ENCODE measurements at places on chromosomes 11 and 22. TPM values are rescaled to one million over a fixed set of nuclear protein-coding genes. Genes with fewer than 3 reads are reported as not detected.
A peak's percentile ranks its signal among the peaks of the same experiment; 100 is the strongest.

DNA sequence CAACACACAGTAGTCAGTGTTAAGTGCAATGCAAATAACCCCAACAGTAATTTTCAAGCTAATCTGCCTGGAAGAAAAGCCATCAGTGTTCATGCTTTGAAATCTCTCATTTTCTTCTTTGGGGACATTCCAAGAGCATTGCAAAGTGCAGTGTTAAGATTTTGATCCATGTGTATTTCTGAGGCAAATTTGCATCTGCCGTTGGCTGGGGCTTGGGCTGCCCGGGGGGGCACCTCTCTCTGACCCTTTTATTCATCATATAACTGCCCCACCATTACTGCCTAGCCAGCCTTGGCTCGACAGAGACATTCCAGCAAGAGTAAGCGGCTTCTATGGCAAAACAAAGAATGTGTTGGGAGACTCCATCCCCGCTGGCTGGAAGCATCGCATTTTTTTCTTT lies 483.5 kb downstream of the BRD1 start:
- H3K27ac ChIP-seq = no peak overlapping the region

- H3K4me3 ChIP-seq = no peak overlapping the region
- H3K36me3 ChIP-seq = no peaks in the 10 kb centered on the region
- no peaks in the 10 kb centered on the region for H3K27me3 ChIP-seq
- no peak for DNase-seq
- H3K4me1 ChIP-seq = peaks cover 4% of the 10 kb centered on the region
These were observed 132.4 kb upstream of the ZC3H12C start for GRCh38 chr11:109960831-109961230.

GRCh38 chr11:116601814-116602636 lies 170.8 kb downstream of the BUD13 start:
- H3K27me3 ChIP-seq = no peaks in the 10 kb centered on the region
- no peak for DNase-seq
- no peak overlapping the region for H3K4me3 ChIP-seq
- no peak overlapping the region for H3K27ac ChIP-seq
- no peaks in the 10 kb centered on the region for H3K4me1 ChIP-seq
- no peaks in the 10 kb centered on the region for H3K36me3 ChIP-seq

DNA sequence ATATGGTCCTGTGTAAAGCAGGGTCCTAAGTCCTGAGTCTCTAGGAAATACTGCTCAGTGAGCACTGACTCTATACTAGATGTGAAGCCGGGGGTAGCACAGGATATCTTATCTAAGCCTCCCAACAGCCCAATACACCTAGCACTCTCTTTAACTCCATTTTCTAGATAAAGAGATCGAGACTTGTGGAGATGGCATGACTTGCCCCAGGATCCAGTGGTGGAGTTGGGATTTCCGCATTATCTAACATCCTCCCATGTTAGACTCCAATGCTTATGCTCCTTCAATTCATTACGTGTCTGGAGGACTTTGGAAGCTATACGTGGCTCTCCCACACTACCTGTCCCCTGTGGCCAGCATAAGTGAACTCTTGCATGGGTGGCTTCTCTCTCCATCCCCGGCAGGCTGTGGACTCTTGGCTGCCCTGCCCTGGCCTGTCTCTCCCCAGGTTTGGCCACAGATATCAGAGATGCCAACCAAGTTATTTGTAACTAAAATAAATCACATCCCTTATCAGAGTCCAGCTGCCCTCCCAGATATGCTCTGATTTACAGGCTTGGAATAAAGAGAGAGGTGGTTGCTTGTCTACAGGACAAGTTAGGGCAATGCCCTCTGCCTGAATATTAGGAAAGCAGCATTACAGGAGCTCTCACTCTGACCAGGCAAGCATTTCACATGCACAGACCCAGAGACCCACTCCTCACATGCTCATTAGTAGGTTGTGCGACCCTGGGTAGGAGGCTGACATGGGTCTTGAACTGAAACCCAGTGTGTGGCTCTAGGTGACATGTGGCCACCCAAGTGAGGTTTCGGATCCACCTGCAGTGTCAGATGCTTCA lies 4.5 kb downstream of the CD44 start:
- H3K4me3 ChIP-seq = peak overlapping the region; percentile 61
- H3K4me1 ChIP-seq = peaks cover 76% of the 10 kb centered on the region
- peaks cover 34% of the 10 kb centered on the region for H3K36me3 ChIP-seq
- H3K27ac ChIP-seq = peak overlapping the region; percentile 91
- H3K27me3 ChIP-seq = no peaks in the 10 kb centered on the region
- DNase-seq = no peak

DNA sequence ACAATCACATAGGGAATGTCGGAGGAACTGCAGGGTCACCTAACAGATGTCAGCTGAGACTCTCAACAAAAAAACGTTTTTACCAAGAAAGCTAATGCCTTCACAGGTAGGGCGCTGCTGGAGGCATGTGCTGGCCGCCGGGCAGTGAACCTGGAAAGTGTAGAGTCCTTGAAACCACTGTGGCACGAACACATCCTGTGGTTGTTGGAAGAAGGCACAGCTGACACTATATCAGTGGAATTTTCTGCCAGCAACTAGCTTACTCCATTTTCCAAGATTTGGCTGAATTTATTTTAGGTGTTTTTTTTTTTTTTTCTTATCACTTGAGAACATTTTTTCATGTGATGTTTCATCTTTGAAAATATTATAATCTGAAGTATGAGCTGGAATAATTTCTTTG lies 14.2 kb downstream of the TRMU start:
- H3K36me3 ChIP-seq = peaks cover 37% of the 10 kb centered on the region
- no peak overlapping the region for H3K4me3 ChIP-seq
- DNase-seq = no peak
- H3K4me1 ChIP-seq = no peaks in the 10 kb centered on the region
- H3K27me3 ChIP-seq = no peaks in the 10 kb centered on the region

GRCh38 chr22:42866100-42866499 lies 9.0 kb upstream of the ARFGAP3 start:
- no peak for DNase-seq
- H3K27me3 ChIP-seq = no peaks in the 10 kb centered on the region
- H3K27ac ChIP-seq = no peak overlapping the region
- H3K4me1 ChIP-seq = no peaks in the 10 kb centered on the region

DNA sequence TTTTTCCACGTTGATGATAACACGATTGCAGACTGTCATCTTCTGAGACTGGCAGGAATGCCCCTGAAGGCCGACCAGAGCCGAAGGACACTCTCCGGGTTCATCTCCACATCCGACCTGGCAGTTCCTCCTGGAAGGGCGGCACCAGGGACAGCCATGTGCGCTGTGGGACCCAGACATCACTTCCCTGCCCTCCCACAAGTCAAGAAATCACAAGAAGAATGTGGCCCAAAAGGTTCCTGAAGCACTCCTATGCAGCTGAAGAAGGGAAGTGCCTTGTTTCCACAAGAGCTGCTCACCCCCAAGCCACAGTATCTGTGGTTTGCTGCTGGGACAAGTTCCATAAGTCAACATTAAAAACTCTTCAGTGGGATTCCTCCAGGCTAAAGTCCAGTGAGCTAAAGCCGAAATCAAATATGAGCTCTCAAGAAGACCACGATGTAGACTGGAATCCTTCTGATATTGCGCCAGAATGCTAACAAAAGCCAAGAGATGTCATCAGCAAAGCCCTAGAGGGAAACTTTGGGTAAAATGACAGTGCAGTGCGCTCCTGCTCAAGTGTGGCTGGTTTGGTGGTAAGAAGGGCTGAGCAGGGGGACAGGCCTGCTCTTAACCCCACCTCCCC lies 21.2 kb downstream of the PACSIN2 start:
- no peak overlapping the region for H3K4me3 ChIP-seq
- H3K27me3 ChIP-seq = no peaks in the 10 kb centered on the region
- H3K4me1 ChIP-seq = peaks cover 13% of the 10 kb centered on the region
- H3K27ac ChIP-seq = no peak overlapping the region

DNA sequence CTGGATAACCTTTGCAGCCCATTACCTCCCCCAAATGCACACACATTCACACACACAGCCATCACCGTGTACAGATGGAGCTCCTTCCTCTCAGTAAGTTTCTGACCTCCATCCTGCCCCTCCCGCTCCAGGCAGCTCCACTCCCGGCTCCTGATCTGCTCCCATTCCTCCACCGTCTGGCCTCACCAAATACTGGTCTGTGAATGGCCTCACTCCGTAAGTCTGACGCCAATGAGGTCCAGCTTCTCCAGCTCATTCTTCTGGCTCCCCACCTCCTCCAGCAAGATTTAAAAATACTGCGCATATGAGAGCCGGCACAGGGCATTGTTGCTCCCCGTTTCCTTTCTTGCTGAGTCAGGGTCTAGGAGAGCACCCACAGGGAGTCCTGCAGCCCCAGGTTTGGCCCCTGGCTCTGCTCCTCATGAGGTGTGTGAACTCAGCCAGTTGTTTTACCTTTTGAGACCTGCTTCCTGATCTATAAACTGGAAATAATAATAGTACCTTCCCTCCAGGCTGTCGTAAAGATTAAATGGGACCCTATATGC lies 14.0 kb upstream of the TUB start:
- no peaks in the 10 kb centered on the region for H3K36me3 ChIP-seq
- DNase-seq = no peak
- no peak overlapping the region for H3K27ac ChIP-seq
- H3K27me3 ChIP-seq = peaks cover 32% of the 10 kb centered on the region
- H3K4me3 ChIP-seq = no peak overlapping the region

GRCh38 chr22:42283278-42284201 lies 13.1 kb upstream of the TCF20 start:
- H3K4me1 ChIP-seq = peaks cover 30% of the 10 kb centered on the region
- no peak overlapping the region for H3K27ac ChIP-seq
- H3K27me3 ChIP-seq = peaks cover 37% of the 10 kb centered on the region
- H3K36me3 ChIP-seq = no peaks in the 10 kb centered on the region
- DNase-seq = peak; percentile 34
- peak overlapping the region; percentile 40 for H3K4me3 ChIP-seq

- peaks cover 31% of the 10 kb centered on the region for H3K4me1 ChIP-seq
- H3K27ac ChIP-seq = no peak overlapping the region
- no peak overlapping the region for H3K4me3 ChIP-seq
- DNase-seq = no peak
- no peaks in the 10 kb centered on the region for H3K36me3 ChIP-seq
- H3K27me3 ChIP-seq = peaks cover 3% of the 10 kb centered on the region
These were observed 45.3 kb downstream of the RTL6 start for GRCh38 chr22:44452531-44453420.

DNA sequence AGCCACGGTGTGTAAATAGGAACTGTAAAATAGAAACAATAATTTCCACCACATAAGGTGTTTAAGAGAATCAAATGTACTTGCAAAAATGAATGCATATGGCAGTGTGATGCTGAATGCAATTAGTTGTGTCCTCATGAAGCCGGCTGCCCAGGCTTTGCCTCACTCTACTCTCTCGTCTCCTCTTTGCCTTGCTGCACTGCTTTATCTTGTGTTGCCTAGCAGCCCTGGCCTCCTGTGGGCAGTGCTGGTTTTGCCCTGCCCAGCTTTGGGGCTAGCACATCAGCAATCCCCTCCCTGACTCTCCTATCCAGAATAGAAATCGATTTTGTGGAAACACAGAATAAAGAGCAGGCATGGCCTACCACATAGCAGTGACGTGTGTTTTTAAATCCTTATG lies 30.0 kb downstream of the LRRC32 start:
- peaks cover 60% of the 10 kb centered on the region for H3K27me3 ChIP-seq
- DNase-seq = no peak
- no peak overlapping the region for H3K4me3 ChIP-seq
- no peaks in the 10 kb centered on the region for H3K36me3 ChIP-seq
- H3K4me1 ChIP-seq = no peaks in the 10 kb centered on the region
- no peak overlapping the region for H3K27ac ChIP-seq

GRCh38 chr11:44138286-44138685 lies 42.8 kb downstream of the EXT2 start:
- no peak overlapping the region for H3K27ac ChIP-seq
- H3K4me1 ChIP-seq = no peaks in the 10 kb centered on the region
- no peaks in the 10 kb centered on the region for H3K36me3 ChIP-seq

GRCh38 chr11:21865541-21865940 lies 327.3 kb upstream of the ANO5 start:
- no peaks in the 10 kb centered on the region for H3K36me3 ChIP-seq
- no peak overlapping the region for H3K4me3 ChIP-seq
- H3K27ac ChIP-seq = no peak overlapping the region
- no peaks in the 10 kb centered on the region for H3K27me3 ChIP-seq

DNA sequence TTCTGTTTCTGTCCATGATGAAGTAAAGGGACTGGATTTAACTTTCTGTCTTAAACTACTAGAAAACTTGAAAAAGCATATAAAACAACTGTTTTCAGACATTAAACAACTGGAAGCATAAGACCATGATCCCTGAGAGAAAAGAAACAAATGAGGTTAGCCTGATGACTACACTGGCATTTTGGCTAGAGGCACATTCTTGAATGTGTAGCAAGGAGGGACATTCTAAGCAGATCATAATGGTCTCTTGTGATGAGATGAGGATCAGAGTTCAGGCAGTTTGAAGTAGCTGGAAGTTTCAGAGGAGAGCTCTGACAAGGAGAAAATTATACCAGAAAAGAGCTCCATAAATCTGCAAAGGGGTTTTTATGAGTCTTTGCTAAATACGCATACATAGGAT lies 75.4 kb downstream of the AASDHPPT start:
- no peaks in the 10 kb centered on the region for H3K27me3 ChIP-seq
- DNase-seq = no peak
- H3K4me3 ChIP-seq = no peak overlapping the region
- H3K27ac ChIP-seq = no peak overlapping the region
- H3K36me3 ChIP-seq = no peaks in the 10 kb centered on the region
- no peaks in the 10 kb centered on the region for H3K4me1 ChIP-seq

GRCh38 chr11:1458340-1459218 lies 28.0 kb downstream of the MOB2 start:
- H3K4me3 ChIP-seq = no peak overlapping the region
- no peak for DNase-seq
- no peak overlapping the region for H3K27ac ChIP-seq
- no peaks in the 10 kb centered on the region for H3K4me1 ChIP-seq
- no peaks in the 10 kb centered on the region for H3K27me3 ChIP-seq
- no peaks in the 10 kb centered on the region for H3K36me3 ChIP-seq

GRCh38 chr11:131423688-131424087 lies 53.3 kb downstream of the NTM start:
- no peaks in the 10 kb centered on the region for H3K4me1 ChIP-seq
- H3K27ac ChIP-seq = no peak overlapping the region
- DNase-seq = no peak

GRCh38 chr11:121538054-121538453 lies 85.3 kb upstream of the SORL1-AS1 start:
- H3K4me1 ChIP-seq = peaks cover 3% of the 10 kb centered on the region
- H3K36me3 ChIP-seq = peaks cover 8% of the 10 kb centered on the region
- H3K27ac ChIP-seq = no peak overlapping the region
- H3K4me3 ChIP-seq = no peak overlapping the region

GRCh38 chr22:35148866-35149548 lies 83.0 kb downstream of the ISX start:
- no peak overlapping the region for H3K4me3 ChIP-seq
- DNase-seq = no peak
- H3K27me3 ChIP-seq = no peaks in the 10 kb centered on the region
- no peaks in the 10 kb centered on the region for H3K36me3 ChIP-seq
- H3K4me1 ChIP-seq = no peaks in the 10 kb centered on the region

GRCh38 chr22:36781656-36782627 lies 6.0 kb upstream of the IFT27 start:
- H3K36me3 ChIP-seq = no peaks in the 10 kb centered on the region
- H3K27ac ChIP-seq = no peak overlapping the region
- DNase-seq = peak; percentile 83
- peaks cover 22% of the 10 kb centered on the region for H3K27me3 ChIP-seq

GRCh38 chr11:124612045-124612444 lies 817 bp downstream of the PANX3 start:
- no peak overlapping the region for H3K4me3 ChIP-seq
- H3K27me3 ChIP-seq = no peaks in the 10 kb centered on the region
- H3K36me3 ChIP-seq = peaks cover 4% of the 10 kb centered on the region

The PTPN5 gene
- total RNA-seq = not detected

The ATG13 gene
- 109 TPM for total RNA-seq

The OR10A2 gene
- total RNA-seq = not detected

The C11orf42 gene
- total RNA-seq = not detected

The GRK3 gene
- 1.4 TPM for total RNA-seq

The RIBC2 gene
- total RNA-seq = 0.78 TPM

The MUC5AC gene
- total RNA-seq = not detected

The PLEKHA7 gene
- total RNA-seq = 5.8 TPM

Data from T-cell (primary cell).